ENCODE measurements at places on chromosomes 3 and 15. TPM values are rescaled to one million over a fixed set of nuclear protein-coding genes. Genes with fewer than 3 reads are reported as not detected.

Gene ENTPD3
- total RNA-seq: not detected

Gene DGKG
- 2.5 TPM for total RNA-seq

DNA sequence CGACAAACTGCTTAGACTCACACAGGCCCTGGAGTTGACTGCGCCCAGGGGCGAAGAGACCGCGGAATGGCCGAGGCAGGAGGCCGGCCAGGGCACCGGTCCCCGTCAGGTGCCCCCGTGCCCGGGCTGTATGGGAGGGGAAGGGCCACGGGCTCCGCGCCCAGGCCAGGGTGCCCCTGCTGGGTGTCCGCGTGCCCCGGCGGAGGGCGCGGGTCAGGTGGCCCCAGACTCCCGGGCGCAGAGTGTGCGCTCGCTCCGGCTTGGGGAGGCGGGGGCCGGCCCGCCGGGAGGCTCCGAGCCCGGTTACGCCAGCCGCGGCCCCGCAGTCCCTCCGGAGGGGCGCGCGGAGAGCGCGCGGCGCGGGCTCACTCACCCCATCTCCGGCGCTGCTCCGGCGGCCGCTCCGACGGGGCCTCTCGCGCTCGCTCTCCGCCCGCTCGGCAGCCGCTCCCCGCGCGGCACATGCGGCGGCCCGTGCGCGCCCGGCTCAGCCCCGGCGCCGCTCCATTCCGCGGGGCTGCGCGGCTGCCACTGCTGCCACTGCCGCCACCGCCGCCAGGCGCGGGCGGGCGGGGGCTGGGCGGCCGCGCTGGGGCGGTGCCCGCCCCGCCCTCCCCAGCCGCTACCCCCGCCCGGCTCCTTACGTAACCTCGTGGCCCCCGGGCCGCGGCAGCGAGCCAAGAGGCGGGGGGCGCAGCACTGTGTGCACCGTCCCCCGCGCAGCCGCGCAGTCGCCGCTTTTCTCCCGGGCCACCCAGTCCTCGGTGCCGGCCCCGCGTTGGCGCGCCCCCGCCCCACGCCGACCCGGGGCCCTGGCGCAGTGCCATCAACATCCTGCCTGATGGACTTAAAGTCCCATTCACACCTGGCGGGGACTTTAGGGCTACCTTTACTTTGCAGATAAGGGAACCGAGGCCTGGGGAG is at the start of gene HOMER2:
HOMER2 (minus strand) TSS at position 563 of the 924 bp plus-strand sequence; CDS start at position 378, 185 bp downstream.
- DNase-seq: no peak

Gene PTX3
- total RNA-seq: 96.7 TPM

Gene DPPA2
- total RNA-seq: not detected

DNA sequence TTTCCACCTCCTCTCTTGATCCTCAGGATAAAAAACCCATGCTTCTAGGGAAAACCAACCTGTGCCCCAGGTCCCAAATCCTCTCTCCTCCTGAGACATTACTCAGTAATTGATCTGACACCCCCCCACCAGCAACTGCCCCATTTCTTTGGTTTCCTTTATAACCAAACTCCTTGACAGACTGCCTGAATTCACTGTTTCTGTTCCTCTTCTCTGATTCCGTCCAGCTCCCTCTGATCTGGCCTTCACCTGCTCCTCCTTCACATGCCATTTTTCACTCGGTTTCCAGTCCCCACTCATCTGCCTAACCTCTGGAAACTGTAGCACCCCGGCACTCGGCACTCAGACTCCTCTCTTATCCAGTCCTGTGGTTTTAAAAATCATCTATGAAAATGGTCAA is 2.1 kb downstream of the CCDC51 start:
- no peak for DNase-seq
